ENCODE measurements at places on chromosomes 7 and 10. TPM values are rescaled to one million over a fixed set of nuclear protein-coding genes. Genes with fewer than 3 reads are reported as not detected.
A peak's percentile ranks its signal among the peaks of the same experiment; 100 is the strongest.

Gene ZSCAN21
- 8.0 TPM for total RNA-seq

Gene CYP2C8
- 0.82 TPM for total RNA-seq

DNA sequence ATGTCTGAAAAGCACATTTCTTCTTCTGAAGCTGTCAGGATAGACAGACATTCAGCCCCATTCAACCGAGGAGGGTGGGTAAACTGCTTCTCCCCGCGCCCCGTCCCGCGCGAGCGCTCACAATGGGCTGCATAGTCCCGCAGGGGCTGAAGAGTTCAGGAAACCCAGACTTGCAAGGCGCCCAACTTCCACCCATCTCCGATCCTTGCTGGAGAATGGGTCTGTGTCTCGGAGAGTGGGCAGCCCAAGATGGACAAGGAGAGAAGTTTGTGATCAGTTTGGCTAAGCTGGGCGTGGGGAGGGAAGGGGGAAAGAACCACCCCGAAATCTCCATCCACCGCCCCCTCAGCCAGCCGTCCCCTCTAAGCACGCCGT lies 686 bp downstream of the AASS start:
- DNase-seq, result no peak
- peak overlapping the region; percentile 94 for H3K4me3 ChIP-seq
- no peaks in the 10 kb centered on the region for H3K27me3 ChIP-seq
- no peak overlapping the region for H3K27ac ChIP-seq
- no peaks in the 10 kb centered on the region for H3K36me3 ChIP-seq

DNA sequence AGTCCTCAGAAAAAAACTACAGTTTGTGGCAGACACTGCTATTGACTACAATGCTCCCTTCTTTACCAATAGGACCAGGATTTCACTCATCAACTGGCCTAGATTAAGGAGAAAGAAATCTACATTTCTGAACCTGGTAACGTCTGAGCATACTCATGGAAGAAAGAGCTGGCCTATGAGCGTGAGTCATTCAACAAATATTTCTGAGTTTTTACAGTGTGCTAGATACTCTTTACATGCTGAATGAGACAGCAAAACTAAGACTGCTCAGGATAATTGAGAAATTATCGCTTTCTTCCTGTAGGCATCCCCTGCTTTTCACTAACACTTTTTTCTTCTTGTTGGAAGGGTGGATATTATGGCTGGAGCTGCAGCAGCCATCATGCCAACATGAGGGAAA lies 609.7 kb downstream of the TNS3 start:
- H3K36me3 ChIP-seq, result no peaks in the 10 kb centered on the region
- no peak overlapping the region for H3K27ac ChIP-seq
- no peak for DNase-seq
- no peaks in the 10 kb centered on the region for H3K27me3 ChIP-seq
- H3K4me3 ChIP-seq, result no peak overlapping the region
- no peaks in the 10 kb centered on the region for H3K4me1 ChIP-seq
